ENCODE measurements at places on chromosomes 7 and 10.

- DNase-seq, result no peak
Measured at GRCh38 chr7:99469381-99470065, 3.2 kb upstream of the ZNF789 start.

GRCh38 chr10:22317076-22317370 lies 835 bp downstream of the COMMD3 start:
- no peak for DNase-seq

DNA sequence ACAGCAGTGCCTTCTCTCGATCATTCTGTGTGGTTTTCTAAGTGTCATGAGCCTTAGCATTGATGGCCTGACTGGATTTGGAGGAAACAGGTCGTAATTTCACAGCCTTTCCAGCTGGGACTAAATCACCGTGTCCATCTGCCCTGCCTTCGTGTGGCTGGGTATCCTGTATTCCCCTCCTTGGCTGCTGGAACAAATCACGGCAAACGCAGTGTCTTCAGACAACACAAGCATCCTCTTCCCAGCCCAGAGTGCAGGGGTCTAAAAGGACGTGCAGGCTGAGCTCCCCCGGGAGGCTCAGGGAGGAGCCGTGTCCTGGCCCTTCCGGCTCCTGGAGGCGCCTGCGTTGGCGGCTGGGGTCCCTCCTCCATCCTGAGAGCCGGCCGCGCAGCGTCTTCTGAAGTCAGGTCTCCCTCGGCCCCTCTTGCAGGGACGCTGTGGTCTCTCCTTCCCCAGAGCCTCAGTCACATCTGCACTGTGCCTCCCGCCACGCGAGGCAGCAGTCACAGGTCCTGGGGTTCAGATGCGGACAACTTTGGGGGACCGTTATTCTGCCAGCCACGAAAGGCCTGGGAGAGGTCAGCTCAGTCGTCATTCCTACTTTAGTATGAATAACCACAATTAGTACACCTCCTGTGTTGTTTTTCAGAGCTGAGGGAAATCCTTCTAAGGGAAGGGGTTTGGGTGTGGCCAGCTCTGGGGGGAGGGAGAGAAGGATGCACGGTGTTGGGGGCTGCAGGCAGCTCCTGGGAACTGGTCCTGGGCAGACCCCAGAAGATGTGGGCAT lies 41.1 kb downstream of the FAM20C start:
- DNase-seq, result no peak

GRCh38 chr7:126657137-126657536 lies 595.6 kb downstream of the GRM8 start:
- DNase-seq, result no peak

DNA sequence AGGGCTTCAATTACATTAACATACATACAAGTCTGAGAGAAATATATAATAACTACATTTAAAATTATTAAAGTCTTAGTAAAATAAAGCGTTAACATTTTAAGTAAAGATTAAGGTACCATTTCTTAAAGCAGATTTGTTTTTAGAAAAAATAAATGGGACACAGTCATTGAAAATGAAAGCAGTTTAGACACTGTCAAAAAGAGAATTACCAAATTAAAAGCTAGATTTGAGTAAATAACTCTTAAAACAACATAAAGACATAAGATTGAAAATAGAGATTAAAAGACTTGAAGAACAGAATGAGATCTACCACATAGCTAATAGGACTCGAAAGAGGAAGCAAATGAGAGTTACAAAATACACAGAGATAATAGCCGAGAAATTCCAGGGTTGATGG lies 562.2 kb upstream of the FOXK1 start:
- DNase-seq, result no peak

DNA sequence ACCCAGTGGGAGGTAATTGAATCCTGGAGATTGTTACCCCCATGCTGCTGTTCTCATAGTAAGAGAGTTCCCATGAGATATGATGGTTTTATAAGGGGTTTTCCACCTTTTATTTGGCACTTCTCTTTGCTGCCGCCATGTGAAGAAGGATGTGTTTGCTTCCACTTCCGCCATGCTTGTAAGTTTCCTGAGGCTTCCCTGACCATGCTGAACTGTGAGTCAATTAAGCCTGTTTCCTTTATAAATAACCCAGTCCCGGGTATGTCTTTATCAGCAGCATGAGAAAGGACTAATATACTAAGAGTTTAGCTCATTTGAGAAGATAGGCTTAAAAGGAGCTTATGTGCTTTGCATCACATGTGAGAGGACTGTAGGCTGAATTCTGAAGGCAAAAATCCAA lies 29.3 kb downstream of the TMEM248 start:
- DNase-seq, result no peak

DNA sequence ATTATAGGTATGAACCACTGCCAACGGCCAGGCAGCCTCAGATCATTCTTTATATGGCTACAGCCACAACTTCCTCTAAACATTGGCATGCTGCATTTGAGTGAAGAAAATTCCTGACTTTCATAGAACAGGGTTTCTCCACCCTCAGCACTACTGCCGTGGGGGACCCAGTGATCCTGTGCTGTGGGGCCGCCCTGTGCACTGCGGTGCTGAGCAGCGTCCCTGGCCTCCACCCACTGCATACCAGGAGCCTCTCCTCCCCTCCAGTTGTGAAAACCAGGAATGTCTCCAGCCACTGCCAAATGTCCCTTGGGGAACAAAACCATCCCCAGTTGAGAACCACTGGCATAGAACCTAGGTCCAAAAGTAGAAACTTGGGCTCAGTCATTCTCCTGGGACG lies 15.8 kb downstream of the CNPY1 start:
- no peak for DNase-seq

DNA sequence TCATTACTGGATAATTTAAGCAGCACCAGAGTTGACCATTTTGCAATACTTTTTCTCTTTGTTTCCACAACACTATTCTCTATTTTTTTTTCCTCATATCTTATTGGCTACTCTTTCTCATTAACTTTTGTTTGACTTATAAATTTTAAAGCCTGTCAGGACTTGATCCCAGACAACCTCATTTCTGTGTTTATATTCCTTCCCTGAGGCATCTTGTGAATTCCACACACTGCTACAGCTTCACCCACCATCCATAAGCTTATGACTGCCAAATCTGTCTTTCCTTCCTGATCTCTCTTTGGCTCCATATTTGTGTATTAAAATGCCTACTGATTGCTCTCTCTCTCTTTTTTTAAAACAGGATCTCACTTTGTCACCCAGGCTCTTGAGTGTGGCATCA lies 124.6 kb upstream of the MBL2 start:
- no peak for DNase-seq

GRCh38 chr7:155591055-155591775 lies 44.9 kb upstream of the CNPY1 start:
- no peak for DNase-seq

GRCh38 chr7:96993094-96993865 lies 12.1 kb upstream of the DLX6 start:
- DNase-seq, result no peak

- DNase-seq, result peak; percentile 92
Measured at GRCh38 chr7:134458806-134459698, at the start of gene AKR1B1. TSS of gene AKR1B1 (minus strand) at chr7:134459100. CDS start at chr7:134459062, 38 bp downstream.

GRCh38 chr10:94402843-94403379 lies 570 bp downstream of the TBC1D12 start:
- peak; percentile 58 for DNase-seq

DNA sequence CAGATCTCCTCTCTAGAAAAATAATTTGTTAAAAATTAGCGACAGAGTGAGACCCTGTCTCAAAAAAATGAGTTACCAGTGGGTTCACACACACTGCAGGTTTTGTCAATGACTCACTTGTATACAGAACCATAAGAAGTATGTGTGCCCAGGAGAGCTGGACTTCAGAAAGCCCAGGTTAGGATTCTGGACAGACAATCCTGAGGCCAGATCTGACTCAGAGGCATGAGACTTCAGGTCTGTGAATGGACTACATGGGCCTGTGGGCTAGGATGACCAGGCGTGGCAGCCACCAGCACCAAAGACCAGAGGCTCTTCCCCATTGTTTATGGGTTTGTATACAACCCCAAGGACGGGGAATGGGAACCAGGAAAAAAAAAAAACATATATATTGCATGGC lies 9.3 kb upstream of the ZNF438 start:
- DNase-seq, result no peak

- DNase-seq, result no peak
Measured at GRCh38 chr7:26198133-26198780, 2.3 kb downstream of the HNRNPA2B1 start.

GRCh38 chr7:43385856-43386255 lies 197.1 kb upstream of the STK17A start:
- DNase-seq, result no peak

- DNase-seq, result no peak
Measured at GRCh38 chr7:18828260-18828993, 289.0 kb downstream of the TWIST1 start.

All from endothelial cell (in vitro differentiated cells).